ENCODE measurements at places on chromosomes 7 and 10.

- no peak for DNase-seq
These were observed 68.1 kb downstream of the HBP1 start for GRCh38 chr7:107236862-107237261.

DNA sequence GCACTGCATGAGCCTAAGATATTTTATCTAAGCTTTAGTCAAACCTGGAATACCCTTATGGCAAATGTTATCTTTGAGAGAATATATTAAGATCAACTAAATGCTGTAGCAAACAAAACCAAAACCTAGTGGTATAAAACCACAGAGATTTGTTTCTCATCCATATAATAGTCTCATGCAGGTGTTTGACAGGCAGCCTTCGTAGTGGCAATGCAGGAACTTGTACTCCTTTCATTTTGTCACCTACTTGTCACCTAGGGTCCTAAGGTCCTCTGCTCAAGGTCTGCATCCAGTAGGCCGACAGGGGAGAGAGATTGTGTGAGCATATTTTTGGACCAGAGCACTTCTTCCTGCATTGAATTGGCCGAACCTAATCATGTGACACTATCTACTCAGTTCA is 352.6 kb downstream of the GPR37 start:
- DNase-seq: no peak

DNA sequence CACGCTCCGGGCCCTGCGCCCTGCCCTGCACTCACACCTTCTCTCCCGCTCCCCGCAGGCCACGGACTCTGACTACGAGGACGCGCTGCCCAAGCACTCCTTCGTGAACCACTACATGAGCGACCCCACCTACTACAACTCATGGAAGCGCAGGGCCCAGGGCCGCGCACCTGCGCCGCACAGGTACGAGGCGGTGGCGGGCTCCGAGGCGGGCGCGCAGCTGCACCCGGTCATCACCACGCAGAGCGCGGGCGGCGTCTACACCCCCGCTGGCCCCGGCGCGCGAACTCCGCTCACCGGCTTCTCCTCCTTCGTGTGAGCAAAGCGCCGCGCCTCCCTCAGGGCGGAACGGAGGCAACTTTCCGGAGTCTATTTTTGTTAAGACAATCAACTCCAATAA is 417.0 kb upstream of the FOXK1 start:
- DNase-seq: no peak

DNA sequence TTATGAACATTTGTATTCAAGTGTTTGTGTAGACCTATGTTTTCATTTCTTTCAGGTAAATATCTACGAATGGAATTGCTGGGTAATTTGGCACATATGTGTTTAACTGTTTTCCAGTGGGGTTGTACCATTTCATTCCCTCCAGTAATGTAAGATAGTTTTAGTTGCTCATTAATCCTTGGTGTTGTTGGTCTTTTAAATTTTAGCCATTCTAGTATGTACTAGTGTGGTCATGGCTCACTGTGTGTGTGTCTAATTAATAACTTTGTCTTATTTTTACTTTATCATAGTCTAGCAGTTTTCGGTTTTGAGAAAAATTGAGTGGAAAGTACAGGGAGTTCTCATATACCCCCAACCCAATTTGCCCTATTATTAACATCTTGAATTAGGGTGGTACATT is 278.8 kb downstream of the CAMK1D start:
- no peak for DNase-seq

DNA sequence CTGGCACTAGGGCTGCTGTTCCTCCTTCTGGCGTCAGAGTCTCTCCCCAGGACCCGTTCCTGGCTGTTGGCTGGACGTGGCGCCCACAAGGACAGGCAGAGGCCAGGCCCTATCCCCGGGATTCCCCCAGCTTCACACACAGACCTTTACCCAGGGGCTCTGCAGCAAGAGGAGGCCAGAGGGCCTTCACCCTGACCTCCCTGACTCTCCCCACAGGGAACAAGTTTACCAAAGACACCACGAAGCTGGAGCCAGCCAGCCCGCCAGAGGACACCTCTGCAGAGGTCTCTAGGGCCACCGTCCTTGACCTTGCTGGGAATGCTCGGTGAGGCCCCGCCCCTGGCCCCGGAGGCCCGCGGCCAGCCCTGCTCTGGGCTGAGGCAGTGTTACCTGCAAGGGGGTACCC is 82.2 kb downstream of the GTF2IRD1 start:
- no peak for DNase-seq

GRCh38 chr10:22893781-22894180 is 34.1 kb upstream of the ARMC3 start:
- DNase-seq: peak; percentile 10

DNA sequence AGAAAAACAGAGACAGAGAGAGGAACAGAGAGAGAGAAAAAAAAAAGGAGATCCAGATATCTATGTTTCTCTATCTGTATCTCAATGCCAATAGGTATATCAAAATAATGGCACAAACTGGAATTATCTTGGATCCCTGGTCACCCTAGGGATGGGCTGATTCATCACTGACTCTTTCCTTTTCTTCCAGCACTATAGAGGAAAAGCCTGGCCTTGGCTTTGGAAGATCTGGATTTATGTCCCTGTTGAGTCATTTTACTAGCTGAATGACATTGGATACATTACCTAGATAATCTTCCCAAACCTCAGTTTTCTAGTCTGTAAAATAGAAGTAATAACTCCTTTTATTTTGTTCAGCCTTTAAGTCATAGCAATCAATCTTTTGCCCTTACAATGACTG is 152.8 kb upstream of the GDF10 start:
- no peak for DNase-seq

DNA sequence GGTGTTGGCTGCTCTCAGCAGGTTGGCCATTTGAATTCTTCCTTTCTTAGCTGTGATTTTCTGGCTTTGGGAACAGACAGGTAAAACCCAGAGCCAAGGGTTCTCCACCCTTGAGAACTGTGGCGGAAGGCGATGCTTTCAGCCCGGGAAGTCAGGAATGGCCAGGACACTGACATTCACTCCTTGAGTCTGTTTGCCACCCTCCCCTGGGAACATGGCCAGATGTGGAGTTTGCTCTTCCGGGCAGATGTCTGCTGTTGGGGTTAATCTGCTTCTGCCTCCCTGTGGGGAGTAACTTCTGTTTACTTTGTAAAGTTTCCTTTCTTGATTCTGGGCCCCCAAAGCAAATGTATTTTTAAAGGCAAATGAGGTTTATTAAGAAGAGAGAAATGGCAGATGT is 17.7 kb downstream of the GATA3 start:
- DNase-seq: no peak

GRCh38 chr7:120806669-120807068 is 51.3 kb downstream of the TSPAN12 start:
- DNase-seq: no peak

Measured in hematopoietic multipotent progenitor cell treated with erythropoietin and hydrocortisone succinate and interleukin-3 and kit ligand, for 4 days (in vitro differentiated cells).